ENCODE measurements at places on chromosomes 2 and 18. TPM values are rescaled to one million over a fixed set of nuclear protein-coding genes. Genes with fewer than 3 reads are reported as not detected.

The ADGRF3 gene
- total RNA-seq, result 0.51 TPM

The BUB1 gene
- 0.60 TPM for total RNA-seq

The TSPYL6 gene
- total RNA-seq, result not detected

The TAF1B gene
- total RNA-seq, result 8.1 TPM

The GAD1 gene
- not detected for total RNA-seq

The DSC1 gene
- total RNA-seq, result not detected

The CHRNA1 gene
- total RNA-seq, result not detected

The CTNNA2 gene
- total RNA-seq, result 0.44 TPM

The PDE6D gene
- 7.4 TPM for total RNA-seq

- peak; percentile 22 for DNase-seq
These were observed 54.7 kb downstream of the BIN1 start for GRCh38 chr2:127052057-127052770.

DNA sequence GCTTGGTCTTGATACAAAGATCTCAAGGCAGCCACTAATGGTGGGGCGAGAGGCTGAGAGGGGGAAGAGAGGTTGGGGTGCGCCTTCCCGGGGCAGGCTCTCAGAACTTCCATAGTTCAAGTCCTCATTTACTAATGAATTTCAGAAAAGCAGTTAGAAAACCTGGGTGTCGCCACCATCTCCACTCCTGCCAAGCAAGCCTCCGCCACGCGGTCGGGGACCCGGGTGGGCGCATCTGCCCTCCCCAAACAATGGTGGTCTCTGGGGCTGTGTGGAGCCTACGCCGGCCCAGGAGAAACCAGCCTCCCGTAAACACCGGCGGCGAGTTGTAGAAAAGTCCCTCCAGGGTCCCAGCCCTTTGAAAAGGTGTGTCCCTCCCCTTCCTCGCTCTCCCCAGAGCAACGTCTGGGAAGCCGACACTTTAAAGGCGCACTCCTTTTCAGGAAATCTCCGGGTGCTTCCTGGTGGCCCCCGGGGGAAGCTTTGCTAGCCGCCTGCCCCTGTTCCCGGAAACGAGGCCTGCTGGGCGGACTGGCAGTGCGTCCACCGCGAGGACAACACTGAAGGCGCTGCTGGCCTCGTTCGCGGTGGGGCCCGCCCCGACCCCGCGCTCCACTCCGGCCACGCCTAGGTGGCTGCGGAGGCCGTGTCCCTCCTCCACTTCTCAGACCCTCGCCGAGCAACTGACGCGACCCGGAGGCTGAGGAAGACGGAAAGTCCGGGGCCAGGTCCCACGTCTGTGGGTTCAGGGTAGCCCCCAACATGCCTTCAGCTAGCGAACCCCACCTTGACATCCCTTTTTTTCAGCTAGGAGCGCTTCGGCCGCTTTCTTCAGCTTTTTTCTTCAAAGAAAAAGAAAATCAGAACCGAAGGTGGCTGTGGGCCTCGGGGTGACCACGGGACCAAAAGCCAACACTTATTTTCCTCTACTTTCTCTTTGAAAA lies 16.8 kb downstream of the EVX2 start:
- DNase-seq, result no peak

GRCh38 chr2:8559805-8560204 lies 122.1 kb upstream of the ID2 start:
- DNase-seq, result no peak

DNA sequence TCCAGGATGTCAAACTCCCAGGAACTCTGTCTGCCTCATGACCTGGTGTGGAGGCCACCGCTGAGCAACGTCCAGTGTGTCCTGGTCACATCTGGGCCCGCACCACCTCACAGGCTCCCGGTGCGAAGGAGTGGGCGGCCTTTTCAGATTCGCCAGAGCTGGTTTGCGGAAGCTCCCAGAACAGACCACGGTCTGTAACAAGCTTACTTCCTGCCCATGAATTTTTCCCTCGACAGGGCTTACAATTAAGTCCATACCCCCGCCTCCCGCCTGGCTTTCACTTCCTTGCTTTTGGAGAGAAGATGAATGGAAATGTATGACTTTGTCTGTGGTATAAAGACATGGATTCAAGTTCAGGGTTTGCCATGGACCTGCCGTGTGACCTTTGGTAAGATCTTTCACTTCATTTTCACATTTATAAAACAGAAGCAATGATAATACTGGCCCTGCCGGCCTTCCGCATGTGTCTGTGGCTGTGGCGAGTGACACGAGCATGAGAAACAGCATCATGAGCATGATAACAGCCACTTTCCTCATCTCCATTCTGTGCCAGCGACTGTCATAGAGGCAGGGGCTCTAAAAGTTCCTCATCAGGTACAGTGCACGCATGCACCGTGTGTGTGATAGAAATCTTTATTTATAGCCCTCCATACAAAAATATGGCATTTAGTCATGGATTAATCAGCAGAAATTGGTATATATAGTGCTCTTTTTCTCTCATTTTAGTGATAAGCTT lies 31.0 kb upstream of the KCNF1 start:
- DNase-seq, result no peak

GRCh38 chr2:152470861-152471854 lies 136.2 kb downstream of the FMNL2 start:
- no peak for DNase-seq

DNA sequence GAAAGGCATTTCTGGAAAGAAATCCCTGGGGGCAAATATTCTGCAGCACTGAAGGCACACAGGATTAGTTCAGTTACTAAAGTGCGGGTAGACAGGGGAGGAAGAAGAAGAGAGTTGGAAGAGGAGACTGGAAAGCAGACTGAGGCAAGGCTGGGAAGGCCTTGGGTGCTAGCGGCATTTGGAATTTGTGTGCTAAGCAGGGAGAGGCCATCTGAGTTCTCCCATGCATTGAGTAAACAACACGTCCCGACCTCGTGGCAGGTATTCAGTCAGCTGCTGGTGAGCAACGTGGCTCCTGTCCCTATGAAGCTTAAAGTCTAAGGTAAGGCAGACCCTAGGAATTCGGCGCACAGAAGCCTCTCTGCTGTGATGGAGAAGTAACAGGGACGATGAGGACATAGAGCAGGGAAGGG lies 30.7 kb downstream of the ATP8B1 start:
- peak; percentile 71 for DNase-seq

DNA sequence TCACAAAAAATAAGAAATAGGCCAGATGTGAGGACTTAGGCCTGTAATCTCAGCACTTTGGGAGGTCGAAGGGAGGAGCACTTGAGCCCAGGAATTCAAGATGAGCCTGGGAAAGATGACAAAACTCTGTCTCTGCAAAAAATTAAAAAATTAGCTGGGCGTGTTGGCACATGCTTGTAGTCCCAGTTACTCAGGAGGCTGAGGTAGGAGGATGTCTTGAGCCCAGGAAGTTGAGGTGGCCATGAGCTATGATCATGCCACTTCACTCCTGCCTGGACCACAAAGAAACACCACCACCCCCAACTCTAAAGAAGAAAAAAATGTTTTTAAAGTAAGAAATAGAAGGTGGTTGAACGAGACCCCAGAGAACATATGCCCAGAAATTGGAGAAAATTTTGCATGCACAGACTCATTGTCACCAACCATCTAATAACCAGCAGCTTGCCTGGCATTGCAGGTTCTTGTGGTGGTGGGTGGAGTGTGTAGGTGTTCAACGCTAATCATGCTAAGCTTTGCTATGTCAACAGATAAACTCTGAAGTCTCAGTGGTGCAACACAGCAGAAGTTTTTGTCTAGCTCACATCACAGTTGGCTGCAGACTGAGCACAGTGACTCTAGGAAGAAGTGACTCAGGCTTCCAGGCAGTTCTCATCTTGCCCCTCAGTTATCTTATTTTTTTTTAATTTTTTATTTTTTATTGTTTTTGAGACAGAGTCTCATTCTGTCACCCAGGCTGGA lies 18.6 kb downstream of the ARL4C start:
- DNase-seq, result no peak

- no peak for DNase-seq
These were observed 25.5 kb upstream of the SPTBN1 start for GRCh38 chr2:54430649-54431048.

- no peak for DNase-seq
These were observed 1488.0 kb upstream of the CELF4 start for GRCh38 chr18:39053571-39053970.

DNA sequence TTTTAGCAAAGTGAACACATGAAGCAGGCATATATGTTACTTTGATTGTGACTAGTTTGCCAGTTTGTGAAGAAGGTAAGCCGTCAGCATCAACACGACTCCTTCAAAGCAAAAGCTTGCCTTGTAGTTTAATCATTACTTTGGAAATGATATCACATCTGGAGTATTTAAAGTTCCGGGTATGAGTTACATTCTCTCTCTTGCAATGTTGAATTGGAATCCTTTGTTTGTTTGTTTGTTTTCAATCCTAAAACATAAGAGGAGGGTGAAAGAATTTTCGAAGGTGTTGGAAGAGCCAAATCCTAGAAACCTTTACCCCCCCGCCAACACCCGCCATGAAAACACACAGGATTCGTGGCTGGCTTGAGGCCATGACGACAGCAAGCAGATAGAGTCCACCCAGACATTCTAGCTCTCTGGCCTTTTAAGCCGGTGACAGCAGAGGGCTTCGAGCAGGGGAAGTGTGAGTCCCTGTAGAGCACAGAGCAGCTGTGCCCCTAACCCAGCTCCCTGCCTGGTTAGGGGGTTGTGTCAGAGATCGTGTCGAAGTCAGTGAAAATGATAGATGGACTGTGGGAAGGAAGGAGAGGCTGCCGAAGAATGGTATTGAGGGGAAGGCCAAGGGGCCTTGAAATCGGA lies 103.8 kb upstream of the SMIM21 start:
- DNase-seq, result no peak

DNA sequence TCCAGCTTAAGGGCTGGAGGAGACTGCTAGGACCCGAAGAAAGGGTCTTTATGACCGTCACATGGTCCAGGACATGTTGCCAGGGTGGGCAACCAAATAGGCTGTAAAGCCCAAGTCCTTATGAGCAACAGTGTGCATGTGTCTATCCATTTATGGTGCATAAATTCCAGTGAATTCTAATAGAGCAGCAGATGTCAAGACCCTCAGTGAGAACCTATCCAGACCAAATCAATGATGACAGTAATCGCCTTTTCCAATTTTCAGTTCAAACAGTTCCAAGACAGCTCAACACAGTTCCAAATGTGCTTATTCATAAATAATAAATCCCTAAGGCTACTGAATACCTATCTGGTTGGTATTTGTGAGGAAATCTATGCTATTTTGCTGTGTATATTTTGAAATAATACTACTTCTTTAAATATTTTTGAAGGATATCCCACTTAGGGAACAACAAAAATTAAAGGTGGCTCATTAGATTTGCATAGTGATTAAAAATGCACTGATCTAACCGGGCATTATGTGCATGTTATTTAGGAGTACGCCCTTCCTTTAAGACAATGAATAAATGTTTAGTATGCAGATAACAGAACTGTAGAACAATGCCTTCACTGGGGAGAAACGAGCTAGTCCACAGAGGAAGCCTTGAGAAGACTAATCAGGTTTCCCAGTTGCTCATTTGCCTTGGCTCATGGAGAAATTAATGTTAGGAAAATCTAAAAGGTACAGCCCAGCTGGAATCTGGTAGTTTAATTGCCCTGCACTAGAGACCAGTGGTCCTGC lies 519.5 kb upstream of the CHAC2 start:
- no peak for DNase-seq

- DNase-seq, result no peak
These were observed 415.4 kb upstream of the POU3F3 start for GRCh38 chr2:104438481-104438880.

GRCh38 chr2:229861431-229861830 lies 60.4 kb downstream of the TRIP12 start:
- DNase-seq, result no peak

DNA sequence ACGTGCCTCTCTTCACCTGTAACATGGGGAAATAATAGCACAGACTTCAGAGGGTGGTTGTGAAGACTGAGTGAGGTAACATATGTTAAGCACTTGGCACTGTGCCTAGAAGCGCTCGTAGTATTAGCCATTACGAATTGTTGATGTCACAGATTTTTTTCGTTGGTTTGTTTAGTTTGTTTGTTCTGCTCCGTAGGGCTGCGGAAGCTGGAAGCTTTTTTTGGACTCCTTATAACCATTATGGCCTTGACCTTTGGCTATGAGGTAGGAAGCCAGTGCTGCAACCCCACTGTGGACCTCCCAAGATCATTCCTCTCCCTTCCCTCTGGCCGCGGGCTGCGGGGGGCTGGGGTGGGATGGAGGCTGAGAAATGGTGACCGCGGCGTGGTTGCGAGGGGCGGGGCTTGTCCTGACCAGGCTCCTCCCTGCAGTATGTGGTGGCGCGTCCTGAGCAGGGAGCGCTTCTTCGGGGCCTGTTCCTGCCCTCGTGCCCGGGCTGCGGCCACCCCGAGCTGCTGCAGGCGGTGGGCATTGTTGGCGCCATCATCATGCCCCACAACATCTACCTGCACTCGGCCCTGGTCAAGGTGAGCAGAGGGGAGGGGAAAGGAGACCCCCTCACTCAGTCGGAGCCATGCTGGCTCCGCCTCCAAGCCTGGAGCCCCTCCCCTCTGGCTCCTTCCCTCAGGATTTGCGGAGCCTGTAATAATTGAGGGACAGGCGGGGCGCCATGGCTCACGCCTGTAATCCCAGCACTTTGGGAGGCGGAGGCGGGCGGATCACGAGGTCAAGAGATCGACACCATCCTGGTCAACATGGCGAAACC lies 5.5 kb downstream of the SLC11A1 start:
- DNase-seq, result peak; percentile 60

GRCh38 chr2:62415518-62415917 lies 90.5 kb downstream of the TMEM17 start:
- no peak for DNase-seq

DNA sequence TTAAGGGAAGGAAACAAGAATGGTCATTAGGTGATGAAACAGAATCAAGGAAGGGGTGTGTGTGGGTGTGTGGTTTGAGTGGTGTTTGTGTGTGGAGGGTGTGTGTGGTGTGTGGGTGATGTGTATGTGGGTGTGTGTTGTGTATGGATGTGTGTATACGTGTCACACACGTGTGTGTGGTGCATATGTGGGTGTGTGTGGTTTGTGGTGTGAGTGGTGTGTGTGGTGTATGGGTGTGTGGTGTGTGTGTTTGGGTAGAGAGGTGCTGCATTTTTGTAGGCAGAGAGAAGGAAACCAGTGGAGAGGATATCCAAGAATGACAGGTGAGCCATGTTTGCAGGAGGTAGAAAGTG lies 1.1 kb upstream of the CEP192 start:
- DNase-seq, result no peak

DNA sequence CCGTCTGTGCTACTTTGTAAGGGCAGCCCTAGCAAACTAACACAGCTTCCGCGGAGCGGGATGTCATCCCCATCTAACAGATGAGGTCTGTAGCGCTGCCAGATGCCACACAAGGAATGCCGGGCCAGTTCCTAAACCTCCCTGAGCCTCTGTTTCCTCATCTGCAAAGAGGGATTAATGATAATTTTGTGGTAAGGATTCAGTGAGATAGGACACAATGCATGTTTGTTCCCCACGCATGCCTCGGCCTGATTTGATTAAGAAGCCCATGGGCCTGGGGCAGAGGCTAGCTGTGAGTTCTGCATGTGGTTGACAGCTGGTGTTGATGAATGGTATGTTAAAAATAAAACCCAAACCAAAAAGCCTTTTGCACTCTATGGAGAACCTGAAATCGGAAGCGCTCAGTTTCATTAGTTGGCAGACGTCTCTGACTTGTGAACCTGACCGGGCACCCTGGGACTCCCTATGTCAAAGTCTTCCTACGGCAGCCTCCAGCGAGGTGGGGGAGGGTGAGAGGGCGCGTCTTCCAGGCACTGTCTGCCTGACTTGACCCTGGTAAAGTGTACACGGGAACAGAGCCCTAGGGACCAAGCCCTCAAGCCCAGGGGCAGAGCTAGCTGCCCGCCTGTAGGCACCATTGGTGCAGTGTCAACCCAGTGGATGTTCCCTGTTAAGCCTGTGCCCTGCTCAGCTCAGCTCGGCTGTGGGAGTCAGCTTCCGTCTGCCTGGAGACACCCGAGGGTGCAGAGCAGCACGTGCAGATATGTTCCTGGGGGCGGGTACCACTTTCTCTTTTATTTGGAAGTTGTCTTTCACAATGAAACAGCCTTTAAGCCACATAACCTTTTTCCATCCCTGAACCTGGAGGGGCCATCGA lies 14.8 kb upstream of the INHBB start:
- no peak for DNase-seq

Data from right lobe of liver (tissue), 6 donors.